ENCODE measurements at places on chromosomes 1 and 21.
A peak's percentile ranks its signal among the peaks of the same experiment; 100 is the strongest.

DNA sequence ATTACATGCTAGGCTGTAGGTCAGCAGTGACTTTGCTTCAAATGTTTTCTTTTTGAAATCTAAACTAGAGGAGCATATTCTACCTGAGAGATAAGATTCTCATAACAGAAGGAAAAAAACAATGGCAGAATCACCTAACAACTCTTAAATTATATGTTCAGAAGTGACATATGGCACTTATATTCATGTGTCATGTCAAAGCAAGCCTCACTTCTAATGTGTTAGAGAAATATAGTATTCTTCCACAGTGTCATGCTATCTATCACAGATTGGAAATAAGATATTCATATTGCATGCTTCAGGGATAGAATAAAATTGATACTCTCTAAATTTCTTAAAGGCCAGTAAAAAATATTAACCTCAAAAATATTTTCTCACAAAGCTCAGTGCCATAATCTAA, 874.6 kb upstream of the PRMT6 start:
- no peak for DNase-seq

DNA sequence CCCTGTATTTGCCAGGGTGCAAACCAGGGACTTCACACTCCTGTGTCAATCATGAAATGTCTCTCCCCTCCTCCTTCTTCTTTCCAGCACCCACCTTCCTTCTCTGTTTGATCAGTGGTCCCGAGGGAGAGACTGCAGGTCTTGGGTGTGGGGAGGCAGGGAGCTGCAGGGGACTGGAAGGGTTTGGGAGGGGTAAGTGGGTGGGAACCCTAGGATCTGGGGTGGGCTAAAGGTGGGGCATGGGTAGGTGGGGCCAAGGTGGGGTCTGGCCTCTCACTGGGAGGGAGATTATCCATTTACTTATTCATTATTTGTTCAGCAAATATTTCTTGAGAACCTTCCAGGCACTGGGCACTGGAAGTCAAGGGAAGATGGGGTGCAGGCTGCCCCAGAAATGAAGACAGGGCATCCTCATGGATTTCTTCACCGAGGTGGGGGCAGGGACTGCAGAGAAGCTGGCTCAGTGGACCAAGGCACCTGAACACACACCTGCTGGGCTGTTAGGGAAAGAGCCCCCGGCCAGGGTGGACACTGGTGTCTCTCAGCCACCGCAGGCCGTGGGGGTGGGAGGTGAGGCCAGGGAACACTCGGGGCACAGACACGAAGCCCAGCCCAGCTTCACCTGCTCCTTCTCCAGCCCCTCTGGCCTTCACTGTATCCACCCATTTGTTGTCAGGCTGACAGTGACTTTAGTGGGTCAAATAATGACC, 193.9 kb upstream of the C1orf174 start:
- no peak for DNase-seq

DNA sequence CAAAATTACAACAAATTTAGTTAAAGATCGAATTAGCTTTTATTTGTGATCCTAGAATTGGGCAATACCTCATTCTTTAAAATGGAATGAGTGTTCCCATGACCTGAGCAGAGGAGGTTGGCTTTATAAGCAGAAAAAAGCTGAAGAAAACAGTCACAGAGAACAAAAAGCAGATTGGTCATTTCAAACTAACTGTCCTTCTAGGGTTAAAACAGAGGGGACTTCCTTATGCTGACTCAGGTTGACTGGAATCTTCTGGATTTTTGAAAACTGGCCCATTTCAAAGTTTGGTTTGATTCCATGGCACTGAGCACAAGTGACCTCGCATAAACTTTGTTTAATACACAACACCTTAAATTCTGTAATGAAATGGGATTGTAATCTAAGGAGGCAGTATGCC, 17.6 kb downstream of the NFASC start:
- no peak for DNase-seq

DNA sequence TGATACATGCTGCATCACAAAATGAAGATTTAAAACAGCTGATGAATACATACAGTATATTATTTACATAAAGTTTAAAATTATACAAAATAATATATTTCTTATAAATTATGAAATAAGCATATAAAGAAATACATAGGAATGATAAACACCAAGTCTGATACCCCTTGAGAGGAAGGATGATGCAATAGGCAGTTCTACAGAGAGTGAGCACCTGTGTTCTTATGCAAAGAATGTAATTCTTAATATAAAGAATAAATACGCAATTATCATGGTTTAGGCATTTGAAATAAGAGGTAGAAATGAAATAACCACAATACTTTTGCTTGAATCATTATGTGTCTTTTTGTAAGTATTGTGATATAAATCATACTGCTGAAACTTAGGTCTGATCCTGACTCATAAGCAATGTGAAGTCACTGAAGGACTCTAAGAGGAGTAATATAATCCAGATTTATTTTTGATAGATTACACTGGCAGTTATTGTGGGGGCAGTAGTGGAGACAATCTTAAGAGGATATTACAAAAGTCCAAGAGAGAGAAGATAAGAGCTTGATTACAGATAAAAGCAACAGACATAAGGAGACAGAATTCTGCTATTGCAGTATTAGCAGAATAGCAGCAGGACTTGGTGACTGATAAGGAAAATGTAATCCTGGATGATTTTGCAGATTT, 39.0 kb downstream of the TTLL7 start:
- no peak for DNase-seq

DNA sequence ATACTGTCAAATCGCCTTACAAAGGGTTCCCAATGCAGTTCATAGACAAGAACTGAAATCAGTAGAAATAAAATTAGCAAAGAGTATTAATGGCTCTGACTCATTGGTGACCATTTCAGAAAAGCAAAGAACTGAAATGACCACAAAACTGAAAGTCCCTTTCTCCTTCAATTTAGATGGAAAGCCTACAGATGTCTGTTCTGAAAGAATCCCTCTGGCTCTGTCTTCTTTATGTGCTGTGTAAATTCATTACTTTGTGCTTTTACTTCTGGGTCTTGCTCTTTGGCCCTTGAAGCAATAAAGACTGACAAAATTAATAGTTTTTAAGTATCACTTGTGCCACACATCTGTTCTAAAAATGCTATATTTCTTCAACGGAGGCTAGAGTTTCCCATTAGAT, 62.7 kb upstream of the GPR89A start:
- no peak for DNase-seq

DNA sequence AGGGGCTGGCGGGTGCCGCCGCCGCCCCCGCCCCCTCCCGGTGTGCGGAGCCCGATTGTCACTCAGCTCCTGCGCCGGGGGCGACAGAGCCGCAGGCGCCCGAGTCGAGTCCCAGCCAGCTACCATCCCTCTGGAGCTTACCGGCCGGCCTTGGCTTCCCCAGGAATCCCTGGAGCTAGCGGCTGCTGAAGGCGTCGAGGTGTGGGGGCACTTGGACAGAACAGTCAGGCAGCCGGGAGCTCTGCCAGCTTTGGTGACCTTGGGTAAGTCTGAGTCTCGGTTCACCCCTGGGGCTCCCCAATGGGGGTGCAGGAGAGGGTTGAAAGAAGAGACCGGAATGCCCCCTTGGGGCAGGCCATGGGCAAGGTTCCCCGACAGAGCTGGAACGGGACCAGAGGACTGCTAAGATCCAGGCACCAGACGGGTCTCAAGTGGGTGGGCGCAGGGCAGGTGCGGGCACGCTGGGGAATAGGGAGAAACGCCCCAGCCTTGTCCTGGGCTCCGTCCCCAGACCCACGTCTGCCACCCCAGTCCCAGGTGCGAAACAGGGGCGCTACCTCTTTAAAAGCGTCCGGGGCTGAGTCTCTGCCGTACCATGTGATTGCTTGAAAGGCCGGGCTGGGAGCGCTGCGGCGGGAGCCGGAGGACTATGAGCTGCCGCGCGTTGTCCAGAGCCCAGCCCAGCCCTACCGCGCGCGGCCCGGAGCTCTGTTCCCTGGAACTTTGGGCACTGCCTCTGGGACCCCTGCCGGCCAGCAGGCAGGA, at the start of gene ADORA1:
Gene ADORA1 (plus strand): TSS at position 61 of the 765 bp plus-strand sequence. CDS start 1,116 bp downstream, outside the sequence.
- no peak for DNase-seq

DNA sequence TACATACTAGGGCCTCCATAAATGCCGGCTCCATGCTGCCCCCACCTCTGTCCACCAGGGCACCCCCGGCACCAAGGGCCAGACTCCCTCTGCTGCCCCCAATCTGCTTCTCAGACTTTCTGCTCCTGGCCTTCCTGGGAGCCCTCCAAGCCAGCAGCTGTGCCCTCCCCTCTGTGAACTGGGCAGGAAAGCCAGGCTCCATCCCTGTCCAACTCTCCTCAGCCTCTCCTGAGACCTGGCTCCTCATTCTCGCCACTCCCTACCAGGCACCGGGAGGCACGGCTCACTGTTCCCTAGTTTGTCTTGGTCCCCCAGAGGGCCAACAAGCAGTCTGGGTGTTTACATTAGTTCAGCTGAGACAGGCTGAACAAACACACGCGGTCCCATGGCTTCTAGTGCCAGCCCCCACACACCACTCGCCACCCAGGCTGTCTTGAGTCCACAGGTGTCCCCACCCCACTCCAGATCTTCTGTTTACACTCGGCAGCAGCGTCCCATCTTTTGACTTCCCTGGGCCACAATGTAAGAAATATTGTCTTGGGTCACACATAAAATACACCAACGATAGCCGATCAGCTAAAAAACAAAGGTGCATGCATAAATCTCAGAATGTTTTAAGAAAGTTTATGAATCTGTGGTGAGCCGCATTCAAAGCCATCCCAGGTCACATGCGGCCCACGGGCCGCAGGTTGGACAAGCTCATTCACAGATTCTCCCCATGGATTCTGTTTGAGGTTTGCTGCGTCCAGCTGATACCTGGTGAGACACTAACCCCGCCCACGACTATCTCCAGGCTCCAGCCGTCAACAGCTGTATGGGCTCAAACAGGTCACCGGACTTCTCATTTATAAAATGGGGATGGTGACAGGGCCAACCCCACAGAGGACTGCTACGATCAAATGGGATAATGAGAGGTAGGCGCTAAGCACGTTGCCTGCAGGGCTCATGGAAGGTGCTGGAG, 29.5 kb upstream of the ECE1 start:
- DNase-seq: no peak

GRCh38 chr1:65197636-65198035, 49.6 kb downstream of the AK4 start:
- no peak for DNase-seq

DNA sequence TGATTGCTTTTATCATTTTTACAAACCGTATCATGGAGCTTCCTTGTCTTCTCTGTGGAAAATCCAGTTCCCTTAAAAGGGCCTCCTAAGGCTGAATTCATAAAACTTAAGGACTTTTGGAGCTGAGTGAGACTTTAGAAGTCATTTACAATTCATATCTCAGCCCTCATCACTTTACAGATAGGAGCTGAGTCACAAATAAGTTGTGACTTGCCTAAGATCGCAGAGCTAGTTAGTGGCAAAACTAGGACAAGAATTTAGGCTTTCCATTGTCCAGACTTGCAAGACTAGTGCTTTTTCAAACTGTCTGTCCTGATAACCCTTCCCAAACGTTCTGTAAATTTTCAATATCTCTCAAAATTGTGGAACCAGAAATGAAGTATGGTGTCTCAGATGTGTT, 37.3 kb downstream of the C1orf21 start:
- no peak for DNase-seq

DNA sequence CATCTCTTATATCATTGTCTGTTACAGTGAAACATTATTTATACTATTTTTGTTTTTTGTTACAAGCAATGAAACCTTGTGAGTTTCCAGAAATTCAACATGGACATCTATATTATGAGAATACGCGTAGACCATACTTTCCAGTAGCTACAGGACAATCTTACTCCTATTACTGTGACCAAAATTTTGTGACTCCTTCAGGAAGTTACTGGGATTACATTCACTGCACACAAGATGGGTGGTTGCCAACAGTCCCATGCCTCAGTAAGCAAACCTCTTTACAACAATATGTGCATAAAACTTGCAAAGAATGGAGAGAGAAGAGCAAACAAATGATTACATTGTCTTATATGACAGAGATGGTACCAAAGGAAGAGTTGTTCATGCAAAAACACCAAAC, 22.4 kb downstream of the CFHR4 start:
- no peak for DNase-seq

DNA sequence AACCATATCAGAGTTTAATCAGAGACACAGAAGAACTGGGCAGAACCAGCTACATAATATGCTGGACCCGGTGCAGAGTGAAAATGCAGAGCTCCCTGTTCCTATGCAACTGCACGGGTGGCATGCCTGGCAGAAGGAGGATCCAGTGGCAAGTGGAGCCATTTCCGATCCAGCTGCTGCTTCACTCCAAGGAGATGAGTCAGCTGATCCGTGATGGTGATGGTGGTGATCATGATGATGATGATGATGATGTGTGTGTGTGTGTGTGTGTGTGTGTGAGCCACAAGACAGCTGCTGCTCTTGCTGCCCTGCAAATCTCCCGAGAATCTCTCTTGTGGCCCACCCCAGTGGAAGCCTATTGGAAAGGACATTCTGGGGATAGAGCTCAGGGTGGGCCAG, 133.0 kb downstream of the URB2 start:
- no peak for DNase-seq

- no peak for DNase-seq
Observed at GRCh38 chr1:203369666-203370065, 18.7 kb upstream of the FMOD start.

GRCh38 chr1:155126556-155127104, 1.0 kb upstream of the EFNA1 start:
- peak; percentile 34 for DNase-seq

DNA sequence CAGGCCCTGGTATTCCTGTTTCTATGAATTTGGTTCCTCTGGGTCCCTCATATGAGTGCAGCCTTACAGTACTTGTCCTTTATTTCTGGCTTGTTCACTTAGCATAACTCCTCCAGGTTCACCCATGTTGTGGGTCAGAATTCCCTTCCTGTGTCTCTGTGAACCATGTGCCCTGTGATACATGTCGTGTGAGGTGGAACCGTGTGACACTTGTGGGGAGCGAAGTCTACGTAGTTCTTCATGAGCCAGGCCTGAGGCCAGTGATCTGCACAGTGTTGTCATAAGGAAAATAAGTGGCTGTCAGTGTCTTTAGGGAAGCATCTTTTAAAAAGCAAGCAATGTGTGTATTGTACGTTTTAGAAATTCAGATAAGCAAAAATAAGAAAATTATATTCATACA, 122.8 kb downstream of the GALNT2 start:
- no peak for DNase-seq

GRCh38 chr1:32972814-32973428, 8.3 kb upstream of the RNF19B start:
- DNase-seq: no peak

GRCh38 chr1:109719337-109719837, 7.3 kb downstream of the GSTM5 start:
- DNase-seq: no peak

GRCh38 chr1:24020025-24020424, 39.9 kb upstream of the SRSF10 start:
- no peak for DNase-seq

DNA sequence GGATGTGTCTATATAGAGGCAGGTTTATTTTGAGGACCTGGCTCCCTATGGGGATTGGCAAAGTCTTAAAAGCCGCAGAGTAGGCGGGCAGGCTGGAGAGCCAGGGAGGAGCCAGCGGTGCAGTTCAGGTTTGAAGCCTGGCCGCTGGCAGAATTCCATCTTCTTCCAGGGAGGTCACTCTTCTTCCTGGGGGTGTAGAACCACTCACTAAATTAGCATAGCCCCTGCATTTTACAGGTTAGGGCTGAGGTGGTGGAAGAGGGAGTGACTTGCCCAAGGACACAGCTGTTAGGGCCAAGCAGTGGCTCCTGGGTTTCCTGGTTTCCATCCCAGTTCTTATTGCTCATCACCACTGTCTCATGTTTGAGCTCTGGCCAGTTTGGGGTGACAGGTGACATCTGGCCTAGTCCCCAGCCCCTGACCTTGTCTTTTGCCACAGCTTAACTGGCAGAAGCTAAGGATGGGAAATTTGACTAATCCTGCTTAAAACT, 1.4 kb downstream of the PINK1 start:
- DNase-seq: peak; percentile 41
